ENCODE measurements at places on chromosomes 13 and 19.
A peak's percentile ranks its signal among the peaks of the same experiment; 100 is the strongest.

GRCh38 chr13:112376050-112376681 is at the start of gene SPACA7:
TSS of gene SPACA7 (plus strand) at chr13:112376355. CDS start at chr13:112376386, 31 bp downstream.
- peak; percentile 12 for DNase-seq

- no peak for DNase-seq
These were observed 1.6 kb downstream of the JOSD2 start for GRCh38 chr19:50509366-50509765.

DNA sequence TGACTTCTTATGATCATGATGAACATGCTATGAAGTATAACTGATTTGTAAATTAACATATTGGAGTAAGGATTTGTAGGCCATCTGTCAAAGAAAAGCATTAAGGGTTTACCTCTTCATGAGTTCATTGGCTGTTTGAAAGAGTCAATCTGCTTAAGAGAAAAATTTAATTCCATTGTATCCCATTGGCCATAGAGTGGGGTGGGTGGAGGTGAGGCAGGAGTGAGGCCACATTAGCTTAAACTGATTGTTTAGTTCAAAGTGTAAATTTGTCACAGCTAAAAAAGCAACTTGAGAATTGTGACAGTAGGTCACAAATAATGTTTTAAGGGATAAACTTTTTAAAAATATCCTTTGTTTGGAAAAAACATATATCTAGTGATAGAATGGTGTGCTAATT is 11.4 kb downstream of the GPR180 start:
- no peak for DNase-seq

DNA sequence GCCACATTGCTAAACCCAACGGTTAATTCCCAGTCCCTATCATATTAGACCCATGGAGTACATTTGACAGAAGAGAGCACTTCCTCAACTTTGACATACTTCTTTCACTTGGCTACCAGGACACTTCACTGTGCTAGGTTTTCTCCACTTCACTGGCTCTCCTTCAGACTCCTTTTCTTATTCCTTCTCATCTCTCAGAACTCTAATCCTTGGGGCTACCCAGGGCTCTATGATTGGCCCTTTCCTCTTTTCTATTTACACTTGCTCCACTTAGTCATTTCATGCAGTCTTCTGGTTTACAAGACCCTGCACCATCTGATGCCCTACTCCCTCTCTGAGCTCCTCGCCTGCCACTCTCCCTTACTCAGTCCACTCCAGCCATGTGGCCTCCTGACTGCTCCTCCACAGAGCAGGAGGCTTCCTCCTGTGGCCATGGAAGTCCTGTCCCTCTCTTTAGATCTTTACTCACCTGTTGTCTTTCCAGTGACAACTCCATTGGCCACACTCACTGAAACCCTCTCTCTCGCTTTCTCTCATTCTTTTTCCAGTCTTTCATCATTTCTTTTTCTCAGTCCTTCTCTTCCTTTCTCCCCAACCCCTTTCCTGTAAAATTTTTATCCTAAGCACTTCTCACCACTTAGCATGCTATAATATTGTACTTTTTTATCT is 90.4 kb downstream of the TBC1D4 start:
- DNase-seq, result no peak

DNA sequence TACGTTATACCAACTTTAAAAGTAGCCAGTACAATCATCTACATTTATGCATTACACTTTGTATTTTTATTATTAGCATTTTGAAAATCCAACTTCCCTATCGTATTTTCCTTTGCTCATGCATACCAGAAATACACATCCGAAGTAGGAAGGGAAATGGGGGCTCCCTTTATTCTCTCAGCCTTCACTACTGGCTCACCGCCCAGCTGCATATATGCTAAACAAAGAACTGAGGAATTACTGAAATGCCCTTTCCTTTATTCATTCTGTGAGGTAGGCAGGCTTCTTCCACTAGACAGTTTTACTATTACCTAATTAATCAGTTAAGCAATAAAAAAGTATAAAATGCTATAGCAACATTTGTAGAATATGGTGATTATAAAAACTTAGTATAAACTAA is 291.6 kb downstream of the KLF12 start:
- no peak for DNase-seq

- DNase-seq, result no peak
These were observed 160.0 kb downstream of the RBM26 start for GRCh38 chr13:79245937-79246577.

DNA sequence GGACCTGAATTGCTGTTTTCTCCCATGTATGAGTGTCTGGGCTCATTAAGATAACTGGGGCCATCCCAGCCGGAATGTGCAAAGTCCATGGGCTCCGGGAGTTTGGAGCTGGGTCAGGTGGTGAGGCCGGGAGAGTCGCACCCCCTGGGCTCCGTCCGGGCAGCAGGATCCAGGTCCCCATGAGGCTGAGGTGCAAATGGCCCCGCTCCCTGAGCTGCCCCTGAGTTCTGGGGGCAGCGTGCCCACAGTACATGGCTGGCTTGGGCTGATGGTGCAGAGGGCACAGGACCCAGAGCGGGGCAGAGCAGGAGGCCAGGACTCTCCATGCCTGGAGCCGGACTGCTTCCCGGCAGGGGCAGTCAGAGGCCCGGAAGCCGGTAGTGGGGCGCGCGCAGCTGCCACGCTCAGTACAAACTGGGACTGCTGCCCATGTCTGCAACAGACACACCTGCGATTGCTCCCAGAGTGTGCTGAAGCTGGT is 136.0 kb downstream of the KDM4B start:
- DNase-seq, result no peak
